ENCODE measurements at places on chromosomes 4 and X.

GRCh38 chr4:52096048-52096447 lies 44.9 kb downstream of the SPATA18 start:
- no peak for DNase-seq

- DNase-seq = no peak
These were observed 45.2 kb downstream of the HTRA3 start for GRCh38 chr4:8314691-8315255.

- DNase-seq = no peak
These were observed 78.4 kb downstream of the CCNG2 start for GRCh38 chr4:77235289-77235854.

DNA sequence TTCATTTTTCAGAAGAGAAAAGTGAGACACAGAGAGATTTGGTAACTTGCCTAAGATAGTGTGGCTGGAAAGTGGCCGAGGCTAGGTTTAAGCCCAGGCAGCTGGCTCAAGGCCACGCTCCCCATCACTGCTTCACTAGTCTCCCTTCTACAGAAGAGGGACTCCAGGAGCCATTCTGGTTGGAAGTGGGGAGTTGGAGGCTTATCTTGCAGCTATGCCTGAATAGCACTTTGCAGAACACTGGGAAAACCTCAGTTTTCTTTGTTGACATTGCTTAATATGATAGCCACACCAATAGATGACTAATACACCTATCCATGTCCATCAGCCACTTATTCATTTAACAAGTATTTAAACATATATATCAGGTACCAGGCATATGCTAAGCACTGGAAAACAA lies 18.5 kb downstream of the LRRC66 start:
- DNase-seq = no peak

DNA sequence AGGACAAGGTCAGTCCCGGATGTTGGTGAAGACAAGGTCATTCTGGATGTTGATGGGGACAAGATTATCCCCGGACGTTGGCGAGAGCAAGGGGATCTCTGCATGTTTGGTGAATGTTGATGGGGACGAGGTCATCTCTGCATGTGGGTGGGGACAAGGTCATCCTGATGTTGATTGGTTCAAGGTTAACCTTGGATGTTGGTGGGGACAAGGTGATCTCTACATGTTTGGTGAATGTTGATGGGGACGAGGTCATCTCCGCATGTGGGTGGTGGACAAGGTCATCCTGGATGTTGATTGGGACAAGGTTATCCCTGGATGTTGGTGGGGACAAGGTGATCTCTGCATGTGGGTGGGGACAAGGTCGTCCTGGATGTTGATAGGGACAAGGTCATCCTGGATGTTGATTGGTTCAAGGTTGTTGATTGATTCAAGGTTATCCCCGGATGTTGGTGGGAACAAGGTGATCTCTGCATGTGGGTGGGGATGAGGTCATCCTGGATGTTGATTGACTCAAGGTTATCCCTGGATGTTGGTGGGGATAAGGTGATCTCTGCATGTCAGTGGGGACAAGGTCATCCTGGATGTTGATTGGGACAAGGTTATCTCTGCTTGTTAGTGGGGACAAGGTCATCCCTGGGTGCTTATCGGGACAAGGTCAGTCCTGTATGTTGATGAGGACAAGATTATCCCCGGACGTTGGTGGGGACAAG lies 28.8 kb upstream of the PLCXD1 start:
- no peak for DNase-seq

Data from NCI-H187 treated with DMSO at 0.1 percent for 48 hours (cell line).